ENCODE measurements at places on chromosomes 1 and 21. TPM values are rescaled to one million over a fixed set of nuclear protein-coding genes. Genes with fewer than 3 reads are reported as not detected.
A peak's percentile ranks its signal among the peaks of the same experiment; 100 is the strongest.

DNA sequence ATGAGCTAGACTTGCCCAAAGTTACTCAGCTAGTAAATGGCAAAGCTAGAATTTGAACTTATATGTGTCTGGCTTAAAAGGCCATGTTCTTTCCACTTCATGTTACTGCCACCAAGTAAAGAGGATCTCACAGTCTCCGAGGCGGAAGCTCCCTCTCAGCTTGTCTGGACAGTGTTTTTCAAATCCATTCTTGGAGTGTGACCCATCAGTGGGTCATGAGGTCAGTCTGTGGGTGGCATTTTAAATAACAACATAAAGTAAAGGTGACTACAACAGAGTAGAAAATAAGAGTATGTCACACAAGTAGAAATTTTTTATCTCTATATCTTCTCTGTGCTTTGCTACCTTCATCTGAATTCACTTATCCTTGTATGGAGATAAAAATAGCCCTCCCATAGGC lies 3.2 kb upstream of the HMGB4 start:
- no peak overlapping the region for H3K27ac ChIP-seq
- H3K4me1 ChIP-seq, result no peaks in the 10 kb centered on the region

DNA sequence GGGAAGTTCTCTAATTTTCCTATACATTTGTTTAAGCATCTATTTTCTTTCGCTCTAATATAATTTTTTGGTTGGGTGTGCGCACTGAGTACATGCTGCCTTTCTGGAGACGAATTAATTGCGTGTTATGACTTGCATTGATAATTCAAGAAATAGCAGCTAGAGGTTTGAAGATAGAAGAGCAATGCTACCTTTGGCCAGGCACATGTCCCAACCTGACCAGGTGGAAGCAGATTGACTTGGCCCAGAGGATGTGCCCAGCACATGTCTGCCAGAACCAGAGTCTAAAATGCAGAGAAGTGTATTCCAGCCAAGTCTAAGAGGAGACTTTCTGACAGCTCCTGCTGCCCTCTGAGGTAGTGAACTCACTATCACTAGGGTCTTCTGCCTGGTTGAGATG lies 114.3 kb downstream of the SLC35F3 start:
- no peaks in the 10 kb centered on the region for H3K27me3 ChIP-seq
- H3K27ac ChIP-seq, result no peak overlapping the region
- H3K4me1 ChIP-seq, result no peaks in the 10 kb centered on the region
- H3K4me3 ChIP-seq, result no peak overlapping the region
- DNase-seq, result no peak
- H3K36me3 ChIP-seq, result no peaks in the 10 kb centered on the region

GRCh38 chr1:172970186-172970585 lies 80.6 kb downstream of the TNFSF18 start:
- H3K27ac ChIP-seq, result no peak overlapping the region
- no peaks in the 10 kb centered on the region for H3K4me1 ChIP-seq
- no peak overlapping the region for H3K4me3 ChIP-seq

DNA sequence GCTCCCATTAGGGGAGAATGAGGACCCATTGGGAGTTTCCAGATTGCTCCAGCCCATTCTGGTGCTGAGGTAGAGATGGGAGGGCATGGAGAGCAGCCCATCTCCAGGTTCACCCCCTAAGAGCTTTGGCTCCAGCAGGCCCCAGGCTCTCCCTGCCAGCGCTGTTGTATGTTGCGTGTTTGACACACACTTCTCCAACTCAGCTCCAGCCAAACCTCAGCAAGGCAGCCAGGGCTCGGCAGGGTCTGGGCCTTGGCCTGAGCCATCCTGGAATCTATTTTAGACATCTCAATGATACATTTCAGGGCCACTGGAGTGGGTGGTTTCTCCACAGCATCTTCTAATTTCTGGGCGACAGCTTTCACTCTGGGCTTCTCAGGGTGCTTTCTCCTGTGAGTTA lies 117.0 kb downstream of the NAV1 start:
- DNase-seq, result no peak
- H3K27me3 ChIP-seq, result no peaks in the 10 kb centered on the region
- no peaks in the 10 kb centered on the region for H3K36me3 ChIP-seq
- peaks cover 66% of the 10 kb centered on the region for H3K4me1 ChIP-seq

- no peaks in the 10 kb centered on the region for H3K27me3 ChIP-seq
- H3K4me3 ChIP-seq, result no peak overlapping the region
- no peak overlapping the region for H3K27ac ChIP-seq
- no peak for DNase-seq
Observed at GRCh38 chr1:71706029-71706671, 576.2 kb downstream of the NEGR1 start.

DNA sequence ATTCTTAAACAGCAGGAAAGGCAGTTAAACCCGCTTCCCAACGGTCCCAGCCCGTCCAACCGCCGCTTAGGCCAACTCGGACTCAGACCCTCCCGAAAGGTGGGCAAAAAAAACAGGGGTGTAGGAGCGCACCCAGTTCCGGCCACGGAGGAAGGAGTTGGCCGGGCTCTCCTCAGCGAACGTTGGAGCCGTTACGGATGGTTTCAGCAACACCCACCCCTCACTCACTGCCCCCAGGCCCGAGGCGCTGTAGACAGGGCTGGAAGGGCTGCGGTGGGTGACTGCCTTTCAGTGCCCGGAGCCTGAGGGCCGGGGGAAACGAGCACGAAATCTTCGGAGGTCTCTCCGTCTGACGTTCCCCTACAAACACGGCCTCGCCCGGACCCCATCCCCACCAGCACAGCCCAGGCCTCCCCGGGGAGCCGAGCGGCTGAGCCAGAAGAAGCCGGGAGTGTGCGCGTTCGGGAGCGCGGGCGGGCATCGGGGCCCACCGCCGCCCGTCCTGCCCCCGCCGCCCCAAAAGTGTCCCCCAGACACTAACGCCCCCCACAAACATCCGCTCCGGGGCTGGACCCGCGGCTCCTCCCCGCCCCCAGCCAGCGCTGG lies 1.3 kb downstream of the KDM5B start:
- H3K4me3 ChIP-seq, result peak overlapping the region; percentile 99
- H3K27ac ChIP-seq, result peak overlapping the region; percentile 50
- H3K4me1 ChIP-seq, result peaks cover 23% of the 10 kb centered on the region

- peaks cover 15% of the 10 kb centered on the region for H3K36me3 ChIP-seq
- DNase-seq, result no peak
- no peaks in the 10 kb centered on the region for H3K4me1 ChIP-seq
- no peak overlapping the region for H3K4me3 ChIP-seq
Observed at GRCh38 chr1:235702412-235702811, 52.8 kb upstream of the GNG4 start.

DNA sequence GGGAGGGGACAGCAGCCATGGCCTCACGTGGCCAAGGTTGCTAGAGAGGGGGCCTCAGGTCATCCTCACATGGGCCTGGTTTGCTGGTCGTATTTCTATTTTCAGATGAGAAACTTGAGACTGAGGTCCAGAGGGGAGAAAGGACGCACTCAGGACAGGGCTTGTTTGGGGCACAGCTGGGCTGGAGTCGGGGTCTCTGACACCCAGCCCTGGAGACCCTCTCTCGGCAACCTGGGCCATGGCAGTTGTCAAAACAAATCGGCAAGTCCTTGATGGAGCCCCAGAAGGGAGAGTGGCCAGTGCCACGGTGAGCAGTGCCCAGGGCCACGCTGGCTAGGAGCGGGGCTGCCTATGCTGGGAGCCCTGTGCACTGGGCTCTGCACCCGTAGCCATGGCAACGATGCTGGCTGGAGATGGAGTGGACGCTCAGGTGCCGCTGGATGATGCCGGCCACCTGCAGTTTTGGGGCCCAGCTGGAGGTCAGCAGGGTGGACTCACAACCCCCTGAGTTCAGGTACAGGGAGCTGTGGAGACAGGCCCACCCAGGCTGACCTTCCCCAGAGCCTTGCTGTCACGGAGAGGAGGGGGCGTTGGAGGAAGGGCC lies 11.1 kb downstream of the LRRC3 start:
- DNase-seq, result no peak
- H3K4me1 ChIP-seq, result peaks cover 5% of the 10 kb centered on the region
- no peak overlapping the region for H3K4me3 ChIP-seq

DNA sequence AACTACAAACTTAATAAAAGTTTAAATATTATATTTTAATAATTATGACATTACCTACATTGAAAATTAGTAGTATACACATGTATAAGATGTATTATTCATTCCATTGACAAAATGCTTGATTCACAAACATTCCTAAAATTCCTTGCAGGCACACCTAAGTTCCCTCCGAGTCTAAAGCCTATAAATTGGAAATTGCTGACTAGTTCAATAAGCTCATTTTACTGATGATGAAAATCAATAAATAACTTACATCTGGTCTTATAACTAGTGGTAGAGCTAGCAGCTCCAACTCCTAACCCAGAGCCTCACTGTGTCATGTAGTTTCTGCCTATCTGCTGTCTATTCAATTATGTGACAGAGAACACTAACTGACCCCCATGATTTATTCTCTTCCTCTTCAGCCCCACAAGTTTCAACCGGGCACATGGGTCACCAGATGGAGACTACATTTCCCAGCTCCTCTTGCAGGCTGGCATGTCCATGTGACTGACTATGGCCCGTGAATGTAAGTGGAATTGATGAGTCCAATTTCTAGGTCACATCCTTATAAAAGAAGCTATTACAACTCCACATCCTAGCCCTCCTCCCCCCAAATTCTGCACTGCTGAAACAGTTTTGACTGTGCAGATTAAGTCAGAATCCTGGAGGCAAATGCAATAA lies 29.6 kb upstream of the LRRC8D start:
- no peak for DNase-seq
- H3K36me3 ChIP-seq, result no peaks in the 10 kb centered on the region
- H3K4me1 ChIP-seq, result no peaks in the 10 kb centered on the region
- H3K27ac ChIP-seq, result no peak overlapping the region

DNA sequence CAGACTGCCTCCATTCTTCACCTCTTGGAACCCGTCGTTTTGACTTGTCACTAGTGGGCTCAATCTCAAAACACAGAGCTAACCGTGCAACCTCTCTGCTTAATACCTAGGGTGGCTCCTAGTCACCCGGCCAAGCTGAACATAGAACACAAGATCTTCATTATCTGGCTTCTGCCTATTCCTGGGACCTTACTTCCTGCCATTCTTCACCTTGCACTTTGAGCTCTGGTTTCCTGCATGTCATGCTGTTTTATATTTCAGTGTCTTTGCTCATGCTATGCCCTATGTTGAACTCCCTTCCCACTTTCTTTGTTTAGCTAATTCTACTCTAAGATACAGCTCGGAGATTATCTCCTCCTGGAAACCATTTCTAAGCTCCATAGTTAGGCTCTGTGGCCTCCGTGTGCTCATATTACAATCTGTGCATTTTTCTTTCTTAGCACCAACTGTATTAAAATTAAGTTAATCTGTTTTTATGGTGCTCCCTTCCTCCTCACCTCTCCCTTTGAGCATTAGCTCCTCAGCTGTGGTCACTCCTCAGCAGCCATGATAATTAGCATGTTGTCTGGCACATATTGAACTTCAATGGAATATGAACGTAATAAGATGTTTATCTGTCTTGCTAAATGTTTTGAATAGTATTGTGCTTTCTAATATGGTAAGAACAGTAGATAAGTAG lies 13.1 kb downstream of the GPSM2 start:
- no peaks in the 10 kb centered on the region for H3K27me3 ChIP-seq
- H3K36me3 ChIP-seq, result no peaks in the 10 kb centered on the region
- H3K4me3 ChIP-seq, result no peak overlapping the region
- DNase-seq, result no peak
- H3K27ac ChIP-seq, result no peak overlapping the region
- no peaks in the 10 kb centered on the region for H3K4me1 ChIP-seq

- H3K27ac ChIP-seq, result no peak overlapping the region
- H3K4me1 ChIP-seq, result peaks cover 9% of the 10 kb centered on the region
- H3K4me3 ChIP-seq, result no peak overlapping the region
- H3K36me3 ChIP-seq, result no peaks in the 10 kb centered on the region
- H3K27me3 ChIP-seq, result no peaks in the 10 kb centered on the region
Observed at GRCh38 chr1:107941123-107941522, 23.9 kb downstream of the VAV3 start.

DNA sequence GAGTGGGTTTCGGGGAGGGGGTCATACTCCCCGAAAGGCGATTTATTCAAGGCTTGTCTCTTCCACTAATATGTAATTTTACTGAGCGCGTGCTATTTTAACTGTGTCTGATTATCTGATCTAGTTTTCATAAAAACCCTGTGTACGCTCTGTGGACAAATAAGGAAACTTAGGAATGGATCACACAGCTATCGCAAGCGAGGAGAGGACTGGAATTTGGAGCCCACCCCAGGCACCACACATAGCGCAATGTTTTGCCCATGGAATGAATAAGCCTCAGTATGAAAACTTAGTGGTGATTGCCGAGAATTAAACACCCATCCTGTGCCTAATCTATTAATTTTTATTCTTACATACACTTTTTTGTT lies 9.8 kb upstream of the RAB42 start:
- H3K27me3 ChIP-seq, result no peaks in the 10 kb centered on the region
- H3K4me3 ChIP-seq, result peak overlapping the region; percentile 8
- DNase-seq, result no peak

GRCh38 chr1:208465786-208466590 lies 221.8 kb upstream of the PLXNA2 start:
- H3K4me1 ChIP-seq, result peaks cover 8% of the 10 kb centered on the region
- H3K27me3 ChIP-seq, result no peaks in the 10 kb centered on the region
- no peak for DNase-seq
- H3K36me3 ChIP-seq, result no peaks in the 10 kb centered on the region
- H3K27ac ChIP-seq, result no peak overlapping the region

DNA sequence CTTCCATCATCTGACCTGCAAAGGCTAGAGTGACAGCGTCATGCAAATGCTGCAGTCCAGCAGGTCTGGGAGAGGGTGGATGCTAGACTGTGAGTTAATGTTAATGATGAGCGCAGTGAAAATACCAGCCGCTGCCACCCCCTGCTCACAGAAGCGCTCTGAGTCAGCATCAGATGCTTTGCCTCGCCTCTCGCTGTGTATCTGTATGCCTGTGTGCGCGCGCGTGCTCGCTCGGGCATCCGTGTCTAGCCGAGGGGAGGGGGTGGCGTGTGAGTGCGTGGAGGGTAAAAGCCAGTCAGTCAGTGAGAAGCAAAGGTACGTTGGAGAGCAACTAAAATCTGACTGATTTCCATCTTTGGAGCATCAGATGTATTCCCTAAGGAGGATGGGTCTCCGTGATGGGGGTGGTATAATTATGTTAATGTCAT lies 858.7 kb downstream of the USP25 start:
- H3K4me3 ChIP-seq, result peak overlapping the region; percentile 16
- H3K27ac ChIP-seq, result no peak overlapping the region
- no peaks in the 10 kb centered on the region for H3K27me3 ChIP-seq
- DNase-seq, result peak; percentile 84
- H3K4me1 ChIP-seq, result peaks cover 16% of the 10 kb centered on the region

GRCh38 chr1:886760-887159 lies 37.0 kb upstream of the SAMD11 start:
- H3K4me3 ChIP-seq, result no peak overlapping the region
- no peaks in the 10 kb centered on the region for H3K27me3 ChIP-seq
- no peaks in the 10 kb centered on the region for H3K4me1 ChIP-seq

- H3K4me3 ChIP-seq, result no peak overlapping the region
- no peaks in the 10 kb centered on the region for H3K27me3 ChIP-seq
- no peak for DNase-seq
- no peak overlapping the region for H3K27ac ChIP-seq
- no peaks in the 10 kb centered on the region for H3K36me3 ChIP-seq
Observed at GRCh38 chr1:180312926-180313325, 82.9 kb downstream of the LHX4 start.

- H3K4me1 ChIP-seq, result no peaks in the 10 kb centered on the region
- no peaks in the 10 kb centered on the region for H3K27me3 ChIP-seq
- no peak overlapping the region for H3K4me3 ChIP-seq
- no peak for DNase-seq
- no peaks in the 10 kb centered on the region for H3K36me3 ChIP-seq
Observed at GRCh38 chr1:89041721-89042120, 19.1 kb upstream of the GBP3 start.

FAM177B gene
- not detected for total RNA-seq

ZNF683 gene
- total RNA-seq, result not detected

HEATR1 gene
- 23.0 TPM for total RNA-seq

ZBTB8A gene
- 20.6 TPM for total RNA-seq

GOLT1A gene
- not detected for total RNA-seq

CAMSAP2 gene
- 42.5 TPM for total RNA-seq

C1QTNF12 gene
- 0.83 TPM for total RNA-seq

PRKCZ gene
- 53.0 TPM for total RNA-seq

SELENON gene
- 53.7 TPM for total RNA-seq
